ENCODE measurements at places on chromosomes 16 and 17.

GRCh38 chr16:89187770-89188392, 12.5 kb downstream of the SLC22A31 start:
- DNase-seq: no peak

DNA sequence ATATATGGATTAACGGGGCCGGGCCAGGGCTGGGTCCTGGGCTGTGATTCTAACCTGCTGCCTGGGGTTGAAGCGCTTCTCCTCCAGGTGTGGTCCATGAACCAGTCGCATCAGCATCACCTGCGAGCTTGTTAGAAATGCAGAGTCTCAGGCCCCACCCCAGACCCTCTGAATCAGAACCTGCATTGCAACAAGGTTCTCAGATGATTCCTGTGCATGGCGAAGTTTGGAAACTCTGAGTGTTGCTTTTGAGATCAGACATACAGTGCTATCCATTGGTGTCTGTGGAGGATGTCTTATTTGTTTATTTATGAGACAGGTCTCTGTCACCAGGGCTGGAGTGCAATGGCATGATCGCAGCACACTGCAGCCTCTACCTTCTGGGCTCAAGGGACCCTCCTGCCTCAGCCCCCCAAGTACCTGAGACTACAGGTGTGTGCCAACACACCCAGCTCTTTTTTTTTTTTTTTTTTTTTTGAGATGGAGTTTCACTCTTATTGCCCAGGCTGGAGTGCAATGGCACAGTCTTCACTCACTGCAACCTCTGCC, 99.8 kb downstream of the PITPNC1 start:
- no peak for DNase-seq

GRCh38 chr17:37848690-37849616, 75.3 kb upstream of the TBC1D3K start:
- DNase-seq: peak; percentile 96

- no peak for DNase-seq
Measured at GRCh38 chr16:66255647-66256046, 110.8 kb upstream of the CDH5 start.

DNA sequence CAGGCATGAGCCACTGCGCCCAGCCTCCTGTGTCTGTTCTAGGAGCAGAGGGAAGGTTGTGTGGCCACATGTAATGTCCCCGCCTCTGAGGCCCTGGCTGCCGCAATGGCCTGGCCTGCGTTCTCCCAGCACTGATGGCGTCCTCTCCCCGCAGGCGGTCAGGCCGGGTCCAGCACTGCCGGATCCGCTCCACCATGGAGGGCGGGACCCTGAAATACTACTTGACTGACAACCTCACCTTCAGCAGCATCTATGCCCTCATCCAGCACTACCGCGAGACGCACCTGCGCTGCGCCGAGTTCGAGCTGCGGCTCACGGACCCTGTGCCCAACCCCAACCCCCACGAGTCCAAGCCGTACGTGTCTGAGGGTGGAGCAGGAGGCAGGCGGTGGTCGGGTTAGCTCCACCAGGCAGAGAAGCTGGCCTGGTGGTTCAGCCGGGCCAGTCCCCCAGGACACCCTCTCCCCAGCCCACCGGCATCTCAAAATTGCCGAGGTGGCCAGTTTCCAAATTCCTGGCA, 100.8 kb downstream of the SDR42E1 start:
- no peak for DNase-seq

DNA sequence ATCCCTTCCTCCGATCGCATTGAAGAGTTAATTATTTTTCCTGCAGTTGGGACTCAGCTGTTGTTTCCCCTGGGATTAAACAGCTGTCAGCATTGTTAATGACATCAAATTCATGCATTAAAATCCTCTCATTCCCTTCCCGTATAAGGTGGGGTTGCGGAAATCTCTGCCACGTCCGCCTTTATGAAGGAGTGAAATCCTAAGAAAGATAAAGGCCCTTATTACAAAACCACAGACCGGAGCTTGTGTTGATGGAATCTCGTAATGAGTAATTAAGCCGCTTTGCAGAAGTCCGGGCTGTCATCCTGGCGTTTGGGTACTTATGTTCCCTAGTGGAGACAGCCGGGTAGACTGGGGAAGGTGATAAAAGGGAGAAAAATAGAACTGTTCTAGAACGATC, 627.6 kb downstream of the MAF start:
- no peak for DNase-seq

- peak; percentile 92 for DNase-seq
Measured at GRCh38 chr16:11349599-11350276, 4.5 kb downstream of the RMI2 start.

GRCh38 chr16:57798953-57799599, 3.2 kb downstream of the KIFC3 start:
- DNase-seq: no peak

DNA sequence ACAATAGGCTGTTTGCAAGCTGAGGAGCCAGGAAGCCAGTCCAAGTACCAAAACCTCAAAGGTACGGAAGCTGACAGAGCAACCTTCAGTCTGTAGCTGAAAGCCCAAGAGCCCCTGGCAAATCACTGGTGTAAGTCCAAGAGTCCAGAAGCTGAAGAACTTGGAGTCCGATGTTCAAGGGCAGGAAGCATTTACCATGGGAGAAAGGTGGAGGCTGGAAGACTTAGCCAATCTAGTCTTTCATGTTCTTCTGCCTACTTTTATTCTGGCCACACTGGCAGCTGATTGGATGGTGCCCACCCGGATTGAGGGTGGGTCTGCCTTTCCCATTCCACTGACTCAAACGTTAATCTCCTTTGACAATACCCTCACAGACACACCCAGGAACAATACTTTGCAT, 15.3 kb downstream of the CD300LB start:
- no peak for DNase-seq

DNA sequence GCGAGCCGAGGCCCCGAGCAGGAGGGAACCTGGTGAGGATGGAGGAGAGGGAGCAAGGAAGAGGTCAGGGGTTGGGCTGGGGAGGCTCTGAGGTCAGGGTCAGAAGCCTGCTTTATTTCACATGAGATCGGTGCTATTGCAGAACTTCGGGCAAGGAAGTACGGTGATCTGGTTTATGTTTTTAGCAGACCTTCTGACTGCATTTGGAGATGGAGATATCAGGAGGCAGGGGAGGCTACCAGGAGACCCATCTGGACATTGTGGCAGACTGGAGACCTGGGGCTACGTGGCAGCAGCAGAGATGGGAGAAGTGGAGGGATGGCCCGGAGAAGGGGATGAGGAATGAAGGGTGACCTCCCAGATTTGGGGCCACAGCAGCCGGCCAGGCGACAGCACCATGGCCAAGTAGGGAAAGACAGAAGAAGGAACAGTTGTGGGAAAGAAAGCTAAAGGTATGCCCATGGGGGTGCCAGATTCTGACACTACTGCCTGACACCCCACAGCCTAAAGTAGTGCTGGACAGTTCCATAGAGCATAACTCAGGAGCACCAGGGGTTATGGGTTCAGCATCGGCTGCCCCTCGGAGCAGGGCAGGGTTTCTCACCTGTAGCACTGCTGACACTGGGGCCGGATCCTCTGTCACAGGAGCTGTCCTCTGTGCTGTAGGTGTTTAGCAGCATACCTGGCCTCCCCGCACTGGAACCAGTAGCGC, 7.4 kb downstream of the CACNG4 start:
- no peak for DNase-seq

DNA sequence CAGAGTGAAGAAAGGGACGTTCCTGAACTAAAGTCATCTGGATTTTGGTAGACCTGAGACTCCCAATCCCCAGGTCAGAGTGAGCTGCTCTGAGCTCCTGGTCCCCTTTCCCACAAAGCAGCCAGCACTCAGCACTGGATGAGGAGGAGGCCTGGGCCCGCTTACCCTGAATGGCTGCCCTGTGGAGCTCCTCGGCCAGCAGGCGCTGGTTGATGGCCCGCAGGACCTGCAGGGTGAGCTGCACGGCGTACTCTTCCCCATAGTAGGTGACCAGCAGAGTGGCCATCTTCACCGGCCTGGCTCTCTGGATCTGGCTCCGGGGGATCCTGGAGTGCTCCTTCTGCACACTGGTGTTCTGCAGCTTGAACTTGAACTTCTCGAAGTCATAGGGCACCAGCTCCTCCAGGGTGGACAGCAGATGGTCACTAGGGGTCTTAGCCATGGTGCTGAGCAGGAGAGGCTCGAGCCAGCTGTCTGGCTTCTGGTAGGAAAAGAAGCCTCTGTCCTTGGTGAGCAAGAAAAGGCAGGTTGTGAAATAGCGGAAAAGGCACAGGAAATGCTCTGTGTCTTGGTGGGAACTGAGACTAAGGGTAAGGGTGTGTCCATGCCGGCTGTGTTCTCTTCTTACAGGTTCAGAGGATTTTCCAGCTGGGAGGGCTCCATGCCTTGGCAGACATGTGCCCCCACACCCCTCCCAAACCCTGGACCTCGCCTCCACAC, at the start of gene MEFV:
Gene MEFV, minus strand, starts transcription at position 488 of the 720 bp plus-strand sequence. Its CDS starts 46 bp downstream, at position 442.
- peak; percentile 5 for DNase-seq

- DNase-seq: peak; percentile 69
Measured at GRCh38 chr17:5424909-5425308, 4.9 kb downstream of the RPAIN start.

DNA sequence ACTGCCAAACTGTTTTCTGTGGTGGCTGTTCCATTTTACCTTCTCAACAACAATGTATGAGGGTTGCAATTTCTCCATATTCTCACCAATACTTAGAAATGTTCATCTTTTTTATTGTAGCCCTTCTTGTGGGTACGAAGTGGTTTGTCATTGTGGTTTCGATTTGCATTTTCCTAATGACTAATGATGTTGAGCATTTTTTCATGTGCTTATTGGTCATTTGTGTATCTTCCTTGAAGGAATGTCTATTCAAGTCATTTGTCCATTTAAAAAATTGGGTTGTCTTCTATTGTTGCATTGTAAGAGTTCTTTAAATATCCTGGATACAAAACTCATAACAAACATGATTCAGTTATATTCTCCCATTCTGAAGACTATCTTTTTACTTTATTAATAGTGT, 47.5 kb upstream of the CCL2 start:
- no peak for DNase-seq

DNA sequence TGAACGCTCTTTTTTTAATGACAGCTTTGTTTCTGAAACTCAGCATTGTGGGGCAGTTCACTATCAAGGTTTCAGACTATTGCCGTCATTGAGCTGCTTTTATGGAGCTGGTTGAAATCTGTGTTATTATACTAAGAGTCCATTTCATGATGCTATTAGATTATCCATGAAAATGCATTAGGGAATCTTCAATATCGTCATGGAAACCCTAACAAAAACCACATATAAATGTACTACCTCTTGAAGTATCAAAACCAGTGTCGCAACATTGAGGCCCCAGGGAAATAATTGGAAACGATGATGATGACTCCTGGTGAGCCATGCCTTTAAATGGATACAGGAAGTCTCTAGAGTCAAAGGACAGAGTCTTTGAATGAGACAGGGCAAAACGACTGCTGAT, 231.6 kb upstream of the CPHXL start:
- no peak for DNase-seq

- DNase-seq: no peak
Measured at GRCh38 chr17:63365366-63366240, 80.5 kb downstream of the CYB561 start.

GRCh38 chr17:50593321-50593720, 32.8 kb downstream of the CACNA1G start:
- DNase-seq: no peak

DNA sequence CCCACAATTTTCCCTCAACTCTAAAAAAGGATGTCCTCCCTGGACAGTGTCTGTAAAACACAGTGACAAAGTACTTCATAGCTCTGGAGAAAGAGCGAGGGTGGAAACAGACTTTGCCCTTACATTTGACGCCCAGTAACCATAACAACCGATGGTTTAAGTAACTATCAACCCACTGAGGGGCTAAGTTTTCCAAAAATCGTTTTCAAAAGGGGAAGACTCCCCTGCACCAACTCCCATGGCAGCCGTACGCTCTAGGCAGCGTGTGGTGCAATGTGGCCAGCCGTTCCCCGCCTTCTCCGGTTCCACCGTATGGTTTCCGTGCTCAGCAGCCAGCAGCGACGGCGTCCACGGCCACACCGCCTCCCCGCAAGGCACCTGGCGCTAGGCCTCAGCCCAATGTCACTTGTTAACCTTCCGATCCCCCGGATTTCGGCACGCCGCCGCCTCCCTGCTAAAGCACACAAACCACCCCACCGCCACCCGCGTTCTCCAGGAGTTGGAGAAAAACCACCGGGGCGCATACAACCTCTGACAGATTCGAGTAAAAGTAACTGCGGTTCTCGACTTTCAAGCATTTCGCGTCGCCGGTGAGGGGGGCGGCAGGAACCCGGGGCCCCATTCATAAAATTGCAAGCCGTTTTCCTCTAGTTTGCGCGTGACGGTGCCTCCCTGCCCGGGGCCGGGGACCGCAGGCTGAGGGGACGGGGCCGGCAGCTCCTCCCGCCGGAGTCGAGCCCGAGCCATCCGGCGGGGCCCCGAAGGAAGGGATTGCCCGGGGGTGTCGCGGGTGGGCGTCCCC, 661 bp downstream of the TEX2 start:
- DNase-seq: no peak

DNA sequence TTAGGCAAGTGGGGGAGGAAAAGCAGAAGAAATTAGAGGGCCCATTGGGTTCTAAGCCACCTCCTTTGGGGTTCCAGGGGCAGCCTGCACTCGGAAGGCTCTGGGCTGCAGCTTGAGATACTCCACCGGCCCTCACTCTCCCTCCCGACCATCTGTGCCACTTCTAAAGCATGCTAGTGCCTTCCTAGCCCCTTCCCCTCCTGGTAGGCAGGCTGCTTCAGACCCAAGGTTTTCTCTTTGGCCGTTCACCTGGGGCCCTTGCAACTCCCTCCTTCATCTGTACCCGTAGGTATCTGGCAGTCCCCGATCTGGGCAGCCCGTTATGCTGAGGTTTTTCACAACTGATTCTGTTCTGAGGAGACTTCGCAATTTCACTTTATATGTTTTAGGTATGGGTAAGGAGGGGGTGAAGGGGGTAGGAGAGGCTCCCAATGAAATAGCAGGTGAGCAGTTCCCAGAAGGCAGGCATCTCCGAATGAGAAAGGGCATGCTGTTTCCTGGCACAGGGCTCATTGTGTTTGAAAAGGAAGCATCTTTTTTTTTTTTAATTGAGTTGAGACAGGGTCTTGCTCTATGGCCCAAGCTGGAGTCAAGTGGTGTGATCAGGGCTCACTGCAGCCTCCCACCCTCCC, 98.7 kb downstream of the RAB11FIP4 start:
- DNase-seq: no peak

- no peak for DNase-seq
Measured at GRCh38 chr17:27491713-27492190, 35.5 kb downstream of the KSR1 start.

Measured in IMR-90 (cell line).